Pancreas (tissue), 10 donors: ENCODE measurements at places on chromosomes 7 and 10. TPM values are rescaled to one million over a fixed set of nuclear protein-coding genes. Genes with fewer than 3 reads are reported as not detected.

The HTR5A gene
- not detected for total RNA-seq

The NOS3 gene
- 3.0 TPM for total RNA-seq

The ZNF239 gene
- 1.2 TPM for total RNA-seq

The LRRD1 gene
- total RNA-seq = not detected

The CDH23 gene
- 3.4 TPM for total RNA-seq

DNA sequence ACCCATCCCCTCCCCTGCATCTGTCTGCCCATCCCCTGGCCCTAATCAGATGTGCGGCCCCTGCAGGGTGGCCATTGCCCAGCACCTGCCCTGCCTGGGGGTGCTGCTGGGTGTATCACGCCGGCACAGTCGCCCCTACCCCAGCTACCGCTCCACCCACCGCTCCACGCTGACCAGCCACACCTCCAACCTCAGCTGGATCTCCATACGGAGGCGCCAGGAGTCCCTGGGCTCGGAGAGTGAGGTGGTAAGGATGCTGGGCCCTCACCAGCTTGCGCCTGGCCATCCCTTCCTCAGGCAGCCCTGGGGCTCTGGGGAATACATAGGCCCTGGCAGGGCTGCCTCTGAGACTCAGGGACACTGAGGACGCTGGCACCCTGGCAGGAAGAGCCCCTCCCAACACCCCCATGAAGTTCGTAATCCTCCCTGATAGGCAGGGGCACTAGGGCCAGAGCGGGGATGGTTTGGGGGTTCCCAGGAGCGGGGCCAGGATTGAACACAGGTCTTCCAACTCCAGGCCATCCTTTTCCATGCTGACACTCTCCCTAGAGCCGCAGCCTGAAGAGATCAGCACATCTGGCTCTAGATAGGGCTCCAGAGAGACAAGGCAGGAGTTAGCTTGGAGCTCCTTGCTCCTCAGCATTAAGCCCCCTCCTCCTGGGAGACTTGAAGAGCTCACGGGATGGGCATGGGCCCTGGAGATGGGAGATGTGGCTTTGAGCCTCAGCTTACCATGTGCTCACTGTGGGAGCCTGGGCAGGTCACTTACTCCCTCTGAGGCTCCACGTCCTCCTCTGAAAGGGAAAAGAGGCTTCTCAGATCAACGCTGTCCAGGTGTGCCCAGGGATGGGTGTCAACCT is 5.9 kb upstream of the LDB3 start:
- H3K36me3 ChIP-seq = no peaks in the 10 kb centered on the region
- no peaks in the 10 kb centered on the region for H3K27me3 ChIP-seq
- no peak overlapping the region for H3K27ac ChIP-seq
- DNase-seq = peak; percentile 59
- H3K4me1 ChIP-seq = no peaks in the 10 kb centered on the region

DNA sequence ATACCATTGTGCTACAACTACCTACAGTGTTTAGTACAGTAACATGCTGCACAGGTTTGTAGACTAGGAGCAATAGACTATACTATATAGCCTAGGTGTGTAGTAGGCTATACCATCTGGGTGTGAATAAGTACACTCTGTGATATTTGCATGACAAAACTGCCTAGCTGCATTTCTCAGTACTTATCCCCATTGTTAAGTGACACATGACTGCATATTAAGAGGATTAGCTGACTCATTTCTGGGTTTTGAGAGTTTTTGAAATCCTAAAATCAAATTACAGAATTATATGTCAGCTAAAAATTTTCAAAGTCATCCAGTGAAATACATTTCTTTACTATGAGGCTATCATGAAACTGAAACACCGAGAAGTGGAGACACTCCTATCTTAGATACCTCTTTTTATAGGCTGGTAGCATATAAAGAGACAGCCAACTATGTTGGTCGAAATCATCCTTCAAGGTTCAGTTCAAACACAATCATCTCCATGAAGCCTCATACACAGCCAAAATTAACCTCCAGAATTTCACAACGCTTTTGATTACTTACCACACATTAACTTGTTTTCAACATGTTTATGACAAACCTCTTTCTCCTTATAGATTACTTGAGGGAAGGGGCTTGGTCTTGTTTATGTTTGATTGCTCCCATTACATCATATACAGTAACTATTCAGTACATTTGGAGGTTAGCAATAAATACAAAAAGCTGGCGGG is 89.8 kb upstream of the ANK3 start:
- H3K27me3 ChIP-seq = no peaks in the 10 kb centered on the region
- peaks cover 5% of the 10 kb centered on the region for H3K4me1 ChIP-seq
- H3K36me3 ChIP-seq = no peaks in the 10 kb centered on the region
- no peak overlapping the region for H3K27ac ChIP-seq

DNA sequence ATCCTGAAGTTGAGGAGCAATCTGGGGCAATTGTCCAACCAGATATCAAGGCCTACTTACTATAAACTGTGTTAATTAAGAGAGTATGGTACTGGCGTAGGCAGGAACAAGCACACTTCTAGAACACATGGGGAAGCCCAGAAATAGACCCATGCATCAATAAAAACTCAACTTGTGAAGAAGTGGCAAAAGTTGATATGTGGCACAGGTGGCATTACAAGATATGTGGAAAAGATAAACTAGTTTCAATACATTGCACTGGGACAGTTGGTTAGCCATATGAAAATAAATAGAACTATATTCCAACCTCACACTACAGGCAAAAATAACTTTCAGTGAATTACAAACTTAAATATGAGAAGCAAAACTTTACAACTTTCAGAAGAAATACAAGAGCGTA is 828.7 kb upstream of the LRRN3 start:
- no peak overlapping the region for H3K27ac ChIP-seq
- no peak overlapping the region for H3K4me3 ChIP-seq
- H3K4me1 ChIP-seq = no peaks in the 10 kb centered on the region
- H3K27me3 ChIP-seq = no peaks in the 10 kb centered on the region
- no peak for DNase-seq

DNA sequence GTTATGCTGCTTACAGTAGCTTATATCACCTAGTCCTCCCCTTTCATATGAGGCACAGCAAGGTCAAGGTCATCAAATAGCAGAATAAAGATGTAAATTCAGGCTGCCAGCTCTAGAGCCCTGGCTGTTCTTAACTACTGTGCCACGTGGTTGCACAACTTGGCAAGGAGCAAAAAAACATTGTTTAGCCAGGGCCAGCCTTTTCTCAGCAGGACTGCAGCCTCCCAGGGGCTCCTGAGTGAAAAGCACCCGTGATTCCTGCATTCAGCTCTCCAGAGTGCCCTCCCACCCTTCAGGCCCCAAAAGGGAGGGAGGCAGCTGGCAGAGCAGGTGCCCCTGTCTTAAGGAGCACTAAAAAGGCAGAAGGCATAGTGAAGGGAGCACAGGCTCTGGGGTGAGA is 31.8 kb upstream of the TM9SF3 start:
- H3K27ac ChIP-seq = peak overlapping the region; percentile 54
- no peak for DNase-seq
- H3K36me3 ChIP-seq = no peaks in the 10 kb centered on the region
- H3K27me3 ChIP-seq = no peaks in the 10 kb centered on the region

DNA sequence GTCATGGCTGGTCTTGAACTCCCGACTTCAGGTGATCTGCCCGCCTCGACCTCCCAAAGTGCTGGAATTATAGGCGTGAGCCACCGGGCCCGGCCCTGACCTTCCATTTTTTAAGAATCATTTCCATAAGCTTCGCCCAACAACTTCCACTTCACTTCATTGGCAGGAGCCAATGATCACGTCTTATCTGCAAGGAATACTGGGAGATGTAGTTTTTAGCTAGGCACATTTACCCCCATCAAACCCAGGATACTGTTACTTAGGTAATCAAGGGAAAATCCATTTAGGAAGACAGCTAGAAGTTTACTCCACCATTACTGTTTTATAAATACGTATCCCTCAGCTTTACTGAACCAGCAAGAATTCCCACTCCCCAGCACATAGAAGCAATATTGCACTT is 3.4 kb upstream of the CDK13 start:
- no peak overlapping the region for H3K4me3 ChIP-seq
- H3K27ac ChIP-seq = no peak overlapping the region
- DNase-seq = no peak
- H3K27me3 ChIP-seq = no peaks in the 10 kb centered on the region

GRCh38 chr7:116403265-116403664 is 96.3 kb upstream of the CAV2 start:
- H3K27me3 ChIP-seq = no peaks in the 10 kb centered on the region
- H3K27ac ChIP-seq = no peak overlapping the region
- H3K4me1 ChIP-seq = no peaks in the 10 kb centered on the region
- no peak overlapping the region for H3K4me3 ChIP-seq
